Fibroblast of skin of left quadriceps (primary cell): ENCODE measurements at places on chromosomes 16 and 17.

- DNase-seq: no peak
Observed at GRCh38 chr17:82400830-82401229, 17.3 kb upstream of the HEXD start.

DNA sequence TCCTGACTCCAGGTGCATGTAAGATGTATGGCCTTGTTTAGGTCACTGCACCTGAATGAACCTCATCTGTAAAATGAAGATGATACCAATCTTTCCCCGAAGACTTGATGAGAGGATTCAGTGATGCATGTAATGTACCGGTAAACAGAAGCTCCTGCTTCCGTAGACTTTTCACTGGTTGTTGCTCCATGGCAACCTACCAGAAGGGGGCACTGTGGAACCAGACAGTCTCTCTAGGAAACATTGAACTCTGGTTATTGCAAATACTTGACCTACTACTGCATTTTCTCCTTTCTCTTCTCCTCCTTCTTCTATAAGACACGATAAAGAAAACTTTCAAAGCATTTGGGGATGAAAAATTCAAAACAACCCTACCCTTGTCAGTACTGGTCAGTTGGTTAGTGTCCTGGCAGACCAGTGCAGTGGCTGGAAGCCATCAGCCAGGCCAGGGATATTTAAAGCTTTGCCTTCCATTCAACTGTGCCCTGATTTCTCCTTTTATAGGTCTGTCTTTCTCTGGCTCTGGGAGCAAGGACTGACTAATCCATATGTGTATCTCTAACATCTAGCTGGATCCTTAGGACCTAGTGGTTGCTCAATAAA lies 667.4 kb upstream of the SALL1 start:
- DNase-seq: peak; percentile 25

DNA sequence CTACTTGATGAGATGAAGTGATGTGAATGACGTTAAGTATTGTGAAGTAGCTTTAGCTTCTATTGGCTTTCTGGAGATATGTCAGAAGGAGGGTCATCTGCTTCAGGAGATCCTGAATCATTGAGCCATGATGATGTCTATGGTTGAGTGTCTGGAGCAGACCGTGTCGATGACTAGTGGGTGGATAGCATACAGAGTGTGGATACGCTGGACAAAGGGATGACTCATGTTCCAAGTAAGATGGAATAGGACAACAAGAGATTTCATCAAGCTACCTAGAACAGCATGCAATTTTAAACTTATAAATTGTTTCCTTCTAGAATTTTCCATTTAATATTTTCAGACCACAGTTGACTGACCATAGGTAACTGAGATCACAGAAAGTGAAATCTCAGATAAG lies 116.1 kb upstream of the RBBP6 start:
- no peak for DNase-seq

GRCh38 chr16:76059186-76059585 lies 218.0 kb upstream of the CNTNAP4 start:
- DNase-seq: no peak

- DNase-seq: no peak
Observed at GRCh38 chr16:8814095-8814806, 16.6 kb downstream of the PMM2 start.

DNA sequence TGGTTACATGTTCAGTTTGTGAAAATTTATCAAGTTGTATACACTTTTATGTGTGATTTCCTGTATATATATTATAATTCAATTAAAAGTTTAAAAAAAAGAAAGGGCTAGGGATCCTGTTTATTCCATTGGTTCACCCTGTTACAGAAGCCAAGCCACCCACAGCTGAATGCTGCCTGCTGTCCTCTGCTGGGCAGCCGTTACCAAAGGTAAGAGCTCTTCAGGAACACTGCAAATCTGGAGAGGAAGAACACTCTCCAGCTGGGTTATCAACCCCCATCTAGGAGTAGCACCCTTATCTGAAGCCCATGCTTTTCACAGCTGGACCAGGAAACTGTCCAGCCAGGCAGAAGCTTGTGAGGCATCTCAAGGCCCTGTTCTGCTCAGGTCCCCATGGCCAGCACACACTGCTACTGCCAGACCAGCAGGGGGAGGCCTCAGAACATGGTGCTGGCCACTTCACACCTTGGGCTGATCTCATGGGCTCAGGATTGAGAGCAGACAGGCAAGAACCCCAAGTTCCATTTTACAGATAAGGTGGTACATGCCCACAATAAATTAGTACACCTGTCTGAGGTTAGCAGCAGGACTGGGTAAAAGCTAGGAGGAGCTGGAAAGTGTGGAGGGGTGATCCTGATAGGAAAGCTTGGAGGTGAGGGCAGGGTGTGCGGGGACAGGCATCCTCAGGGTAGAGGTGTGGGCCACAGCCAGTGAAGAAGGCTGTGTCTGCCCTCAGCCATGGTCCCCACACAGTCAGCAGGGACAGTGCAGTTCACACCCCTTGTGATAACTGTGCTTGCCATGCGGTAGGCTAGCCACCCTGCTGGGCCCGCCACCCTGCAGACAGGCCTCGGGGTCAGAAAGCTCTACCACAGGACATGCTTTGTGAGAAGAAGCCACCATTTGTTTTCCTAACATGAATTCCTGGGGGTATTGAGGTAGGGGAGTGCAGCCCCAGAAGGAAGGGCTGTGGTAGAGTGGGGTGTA lies 54.3 kb upstream of the SREBF1 start:
- DNase-seq: no peak

- DNase-seq: no peak
Observed at GRCh38 chr17:63998050-63998720, at the start of gene PRR29. PRR29 (plus strand) TSS chr17:63998351; CDS start chr17:63998365, 14 bp downstream.

- no peak for DNase-seq
Observed at GRCh38 chr16:4115949-4116318, 308 bp downstream of the ADCY9 start.

DNA sequence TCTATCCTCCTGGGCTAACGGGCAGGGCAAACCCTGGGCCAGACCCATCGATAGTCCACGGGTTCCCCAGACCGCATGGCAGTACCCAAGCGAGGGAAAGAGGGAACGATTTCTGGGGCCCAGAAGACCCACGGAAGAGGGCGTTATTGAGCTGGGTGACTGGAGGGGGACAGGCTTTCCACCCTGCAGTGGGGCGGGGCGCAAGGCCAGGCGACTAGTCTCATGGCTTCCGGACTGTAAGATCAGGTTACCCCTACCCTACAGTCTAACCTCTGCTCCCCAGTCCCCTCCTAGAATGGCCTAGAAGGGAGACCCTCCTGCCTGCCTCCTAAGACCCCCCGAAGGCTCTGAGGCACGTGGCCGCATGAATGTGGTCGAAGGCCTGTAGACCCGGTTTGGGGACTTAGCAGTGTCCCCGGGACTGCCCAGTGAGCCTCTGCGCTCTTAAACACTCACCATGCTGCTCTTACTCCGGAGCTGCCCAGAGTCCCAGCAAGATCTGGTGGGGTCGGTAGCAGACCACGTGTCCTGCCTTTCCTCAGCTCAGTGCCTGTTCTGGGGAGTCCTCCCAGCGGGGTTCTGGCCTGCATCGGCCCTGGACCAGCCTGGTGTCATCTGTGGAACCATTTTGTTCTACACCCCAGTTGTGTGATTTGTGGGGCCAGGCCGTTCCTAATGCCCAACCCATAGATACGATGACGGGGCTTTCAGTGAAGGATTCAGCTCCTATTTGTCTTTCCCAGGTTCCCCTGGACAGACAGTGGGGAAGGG lies 13.2 kb upstream of the AURKB start:
- no peak for DNase-seq

GRCh38 chr17:64778240-64779097 lies 116.4 kb upstream of the SMURF2 start:
- DNase-seq: no peak
